ENCODE measurements at places on chromosomes 7 and 10.
A peak's percentile ranks its signal among the peaks of the same experiment; 100 is the strongest.

GRCh38 chr7:96989241-96989858 is 16.0 kb upstream of the DLX6 start:
- DNase-seq, result no peak

DNA sequence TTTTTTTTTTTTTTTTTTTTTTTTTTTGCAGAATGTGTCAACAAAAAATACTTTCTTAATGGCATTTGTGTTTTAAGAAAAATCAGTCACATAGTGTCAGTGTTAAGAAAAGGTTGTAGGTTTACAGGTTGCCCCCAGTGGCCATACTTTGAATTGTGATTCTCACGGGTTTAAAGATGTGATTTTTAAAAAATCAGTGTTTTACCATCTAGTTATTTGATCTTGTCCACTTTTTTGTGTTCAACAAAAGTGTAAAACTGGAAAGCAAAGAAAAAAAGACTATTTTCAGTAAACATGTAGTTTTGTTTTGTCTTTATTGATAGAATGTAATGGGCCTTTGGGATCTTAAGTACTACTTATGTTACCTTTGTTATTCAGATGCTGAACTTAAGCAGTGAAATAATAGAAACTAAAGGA is 25.7 kb downstream of the SUV39H2 start:
- DNase-seq, result no peak

- no peak for DNase-seq
Observed at GRCh38 chr7:1899951-1900762, 230.1 kb downstream of the ELFN1 start.

DNA sequence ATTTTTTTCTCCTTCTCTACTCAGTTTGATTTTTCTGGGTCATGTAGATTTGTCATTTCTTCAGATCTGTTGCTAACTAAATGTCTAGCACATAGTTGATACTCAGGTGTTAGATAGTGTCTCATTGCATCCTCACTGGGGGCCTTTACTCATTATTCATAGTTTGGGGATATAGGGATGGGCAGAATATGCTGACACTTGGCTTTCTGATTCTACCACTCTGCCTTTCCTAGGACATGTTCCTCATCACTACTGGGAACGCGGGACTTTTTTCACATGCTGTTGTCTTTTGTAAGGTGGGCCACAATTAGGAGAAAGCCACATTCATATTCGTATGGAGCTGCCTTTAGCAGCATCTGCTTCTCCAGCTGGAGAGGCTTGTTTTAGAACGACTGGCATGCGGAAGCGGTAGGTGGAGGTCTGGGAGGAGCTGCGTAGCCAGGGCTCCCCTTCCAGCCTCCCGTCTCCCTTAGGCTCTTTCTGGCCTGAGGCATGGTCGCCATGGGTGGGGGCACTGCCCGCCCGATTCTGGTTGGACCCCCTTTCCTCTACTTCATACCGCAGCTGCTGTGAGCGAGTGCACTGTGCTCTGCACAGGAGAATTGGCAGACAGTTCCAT is 78.8 kb downstream of the SND1 start:
- no peak for DNase-seq

GRCh38 chr7:111485701-111486380 is 76.5 kb downstream of the IMMP2L start:
- DNase-seq, result no peak

GRCh38 chr10:123599366-123599849 is 66.7 kb upstream of the GPR26 start:
- no peak for DNase-seq

DNA sequence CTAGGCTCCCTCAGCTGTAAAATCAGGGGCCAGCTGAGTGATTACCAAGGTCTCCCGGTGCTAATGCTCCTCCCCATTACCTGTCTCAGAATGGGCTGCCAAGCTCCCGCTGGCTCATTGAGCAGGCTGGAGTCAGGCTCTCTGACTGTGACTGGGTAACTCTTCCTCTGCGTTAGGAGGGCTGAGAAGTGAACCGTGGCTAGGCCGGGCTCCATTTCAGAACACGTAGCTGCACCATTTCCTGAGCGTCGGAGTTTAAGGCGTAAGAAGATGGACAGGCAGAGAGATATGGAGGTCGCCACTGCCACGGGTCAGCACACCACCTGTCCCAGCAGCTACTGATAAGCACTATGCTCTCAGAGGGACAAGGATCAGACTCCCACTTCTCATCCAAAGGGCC is 250.3 kb downstream of the TCERG1L start:
- DNase-seq, result no peak

DNA sequence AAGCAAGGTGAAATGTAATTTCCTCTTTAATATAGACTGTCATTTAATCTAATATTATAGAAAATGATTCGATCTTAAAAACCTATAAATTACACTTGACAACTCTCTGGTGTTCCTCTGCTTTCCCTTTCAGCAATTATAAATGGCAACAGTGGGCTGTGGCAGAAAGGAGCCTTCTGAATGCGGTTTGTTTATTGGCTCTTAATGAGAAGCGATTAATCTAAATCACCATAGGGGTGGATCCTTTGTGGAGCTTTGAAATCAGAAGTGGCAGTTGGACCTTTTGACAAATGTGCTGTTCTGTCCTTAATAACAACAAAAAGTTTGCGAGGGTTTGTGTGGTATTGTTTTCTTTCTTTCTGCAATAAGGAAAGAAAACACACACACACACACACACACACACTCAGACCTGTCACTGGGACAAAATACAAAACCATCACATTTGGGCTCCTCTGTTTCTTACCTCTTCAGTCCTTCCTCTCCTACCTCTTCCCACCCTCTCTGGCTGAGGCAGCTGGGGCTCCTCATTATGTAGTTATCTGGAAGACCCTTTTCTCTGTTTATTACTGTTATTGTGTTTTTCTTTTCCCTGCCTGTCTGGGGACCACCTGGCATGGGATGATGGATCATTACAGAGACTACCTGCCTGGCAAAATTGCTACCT is 316.2 kb downstream of the SORCS3 start:
- DNase-seq, result no peak

- no peak for DNase-seq
Observed at GRCh38 chr7:22433710-22434460, 66.1 kb downstream of the STEAP1B start.

DNA sequence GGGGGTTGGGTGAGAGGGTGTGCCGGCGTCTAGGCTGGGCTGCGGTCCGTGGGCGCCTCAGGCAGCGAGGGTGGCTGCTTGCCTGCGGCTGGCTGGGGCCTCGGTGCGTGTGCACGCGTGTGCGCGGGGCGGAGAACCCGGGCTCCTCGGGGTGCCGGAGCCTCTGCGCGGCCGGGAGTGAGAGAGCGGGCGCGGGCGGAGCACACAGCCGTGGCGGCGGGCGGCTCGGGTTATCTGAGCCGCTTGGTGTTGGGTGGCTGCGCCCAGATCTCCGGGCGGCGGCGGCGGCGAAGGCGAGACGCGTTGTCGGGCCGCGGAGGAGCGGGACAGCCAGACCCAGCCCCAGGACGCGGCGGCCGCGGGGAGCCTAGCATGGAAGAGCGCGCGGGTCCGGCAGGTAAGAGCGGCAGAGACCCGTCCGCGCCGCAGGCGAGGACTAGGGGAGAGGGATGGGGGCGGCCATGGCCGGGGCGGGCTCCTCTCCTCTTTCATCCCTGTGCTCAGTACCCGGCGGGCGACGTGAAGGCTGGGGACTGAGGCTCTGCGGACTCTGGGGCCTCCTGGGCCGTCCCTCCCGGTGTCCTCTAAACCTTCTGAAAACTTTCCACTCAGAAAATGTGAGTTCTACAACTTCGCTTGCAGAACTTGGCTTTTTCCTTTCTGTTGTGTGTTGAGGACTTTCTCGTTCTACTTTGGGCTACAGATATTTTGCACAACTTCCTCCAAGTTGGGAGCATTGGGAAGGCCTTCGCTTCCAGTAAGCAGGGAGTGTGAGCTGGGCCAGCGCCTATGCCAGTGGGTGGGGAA is 9.8 kb upstream of the PAX2 start:
- DNase-seq, result no peak

GRCh38 chr7:98459529-98459928 is 58.6 kb upstream of the BAIAP2L1 start:
- DNase-seq, result no peak

GRCh38 chr10:71806704-71807556 is 33.6 kb upstream of the VSIR start:
- no peak for DNase-seq

- no peak for DNase-seq
Observed at GRCh38 chr7:40760987-40761386, 626.2 kb downstream of the SUGCT start.

DNA sequence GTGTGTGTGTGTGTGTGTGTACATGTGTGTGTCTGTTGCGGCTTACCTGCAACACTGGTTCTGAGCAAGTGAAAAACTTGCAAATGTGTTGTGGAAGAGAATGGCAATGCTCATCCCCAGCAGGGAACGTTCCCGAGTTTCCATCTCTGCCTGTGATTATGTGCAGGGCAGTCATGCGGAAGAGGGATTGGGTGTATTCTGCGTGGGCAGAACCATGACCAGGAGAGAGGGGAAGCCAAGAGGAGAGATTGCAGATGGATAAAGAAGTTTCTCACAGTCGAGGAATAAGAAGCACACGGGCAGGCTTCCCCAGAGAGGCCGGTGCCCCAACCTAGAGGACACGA is 99.9 kb downstream of the CTBP2 start:
- DNase-seq, result no peak

DNA sequence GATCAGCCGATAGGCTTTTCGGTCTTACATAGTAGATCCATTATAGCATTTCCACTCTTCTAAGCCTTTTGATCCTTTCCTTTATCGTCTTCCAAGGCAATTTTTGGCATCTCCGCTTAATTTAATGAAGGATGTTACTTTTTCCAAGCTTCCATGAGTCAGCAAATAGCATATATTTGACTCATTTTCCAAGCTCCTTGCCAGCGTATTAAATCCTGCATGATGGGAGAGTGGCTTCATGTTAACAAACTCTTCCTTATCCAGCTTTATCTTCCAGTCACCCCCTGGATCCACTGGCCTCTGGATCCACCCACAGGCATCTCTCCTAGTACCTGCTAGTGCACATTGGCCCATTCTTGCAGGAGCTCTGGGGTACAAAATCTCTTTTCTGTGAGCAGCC is 13.0 kb downstream of the OR9A2 start:
- no peak for DNase-seq

DNA sequence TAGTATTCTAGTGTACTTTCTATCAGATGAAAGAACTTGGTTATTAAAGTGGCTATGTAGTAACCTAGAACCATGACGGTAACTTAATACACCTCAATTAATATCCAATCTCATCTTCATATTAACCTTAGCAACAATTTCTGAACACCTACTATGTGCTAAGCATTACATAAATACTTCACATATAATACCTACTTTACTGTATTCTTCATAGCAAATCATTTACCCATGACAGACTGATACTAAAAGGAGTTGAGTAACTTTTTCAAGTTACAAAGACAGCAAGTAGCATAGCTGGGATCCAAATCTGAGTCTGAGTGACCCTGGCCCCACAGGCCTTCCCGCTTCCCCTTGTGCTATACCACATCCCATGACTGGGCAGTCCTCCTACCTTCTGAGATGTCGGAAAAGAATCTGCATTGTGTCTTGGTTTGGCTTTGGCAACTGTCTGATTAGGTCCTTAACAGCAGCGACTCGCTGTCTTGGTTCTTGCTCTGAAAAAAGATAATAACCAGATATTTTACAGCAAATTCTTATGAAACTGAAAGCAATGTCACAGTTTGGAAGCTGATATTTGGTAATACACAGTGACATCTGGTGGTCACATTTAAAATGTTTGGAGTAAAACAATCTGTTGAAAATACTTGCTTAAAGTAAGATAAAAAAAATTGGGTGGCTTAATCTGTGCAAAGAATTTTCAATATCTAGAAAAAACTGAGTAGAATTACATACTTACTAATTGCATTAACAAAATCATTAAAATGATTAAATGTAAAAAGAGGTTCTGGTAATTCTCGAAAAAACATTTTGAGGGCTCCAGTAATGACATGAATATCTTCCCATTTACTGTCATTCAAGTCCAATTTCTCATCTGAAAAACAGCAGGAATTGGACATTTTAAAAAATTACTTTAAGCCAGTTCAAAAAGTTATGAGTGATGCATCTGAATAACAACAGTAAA is 120.1 kb downstream of the ARHGAP12 start:
- no peak for DNase-seq

DNA sequence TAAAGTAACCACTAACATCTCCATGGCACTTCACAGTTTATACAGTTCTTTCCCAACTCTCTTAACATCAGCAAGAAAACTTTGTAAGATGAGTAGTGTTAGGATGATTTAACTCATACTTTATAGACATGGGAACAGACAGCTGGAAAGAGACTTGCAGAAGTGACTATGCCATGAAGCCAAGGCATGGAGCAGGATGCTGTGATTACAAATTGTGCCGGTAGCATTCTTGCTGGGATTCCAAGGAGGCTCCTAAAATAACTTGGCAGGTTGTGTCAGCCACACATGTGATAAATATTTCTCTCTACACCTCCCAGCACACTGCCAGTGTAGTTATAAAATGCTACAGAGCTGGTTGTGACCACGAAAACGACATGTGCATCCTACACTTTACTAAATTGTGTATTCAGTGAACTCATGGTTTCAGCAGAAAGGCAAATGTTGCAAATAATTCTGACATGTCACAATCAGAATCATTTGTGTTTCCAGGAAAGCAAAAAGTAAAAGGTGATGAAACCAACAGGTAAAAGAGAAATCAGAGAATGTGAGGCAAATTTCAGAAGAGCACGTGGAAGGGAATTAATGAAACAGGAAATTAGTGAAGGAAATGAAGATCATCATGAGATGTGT is 5.6 kb upstream of the CYP3A4 start:
- no peak for DNase-seq

DNA sequence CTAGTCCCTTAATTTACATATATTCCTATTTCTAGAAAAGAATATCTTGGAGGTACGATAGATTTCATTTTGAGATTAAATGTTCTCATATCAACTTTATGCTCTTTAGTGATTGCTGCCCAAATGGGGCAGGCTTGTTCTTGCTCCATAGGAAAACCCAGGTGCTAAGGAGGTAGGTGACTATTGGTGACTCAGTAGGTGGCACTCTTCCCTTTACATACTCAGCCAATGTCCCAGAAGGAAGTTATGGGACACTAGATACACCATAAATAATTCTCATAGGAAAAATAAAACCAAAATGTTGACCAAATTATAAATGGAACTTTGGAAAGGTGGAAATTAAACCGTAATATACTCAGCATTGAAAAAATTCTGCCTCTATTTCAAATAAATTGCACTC is 4.0 kb downstream of the SKAP2 start:
- peak; percentile 18 for DNase-seq

DNA sequence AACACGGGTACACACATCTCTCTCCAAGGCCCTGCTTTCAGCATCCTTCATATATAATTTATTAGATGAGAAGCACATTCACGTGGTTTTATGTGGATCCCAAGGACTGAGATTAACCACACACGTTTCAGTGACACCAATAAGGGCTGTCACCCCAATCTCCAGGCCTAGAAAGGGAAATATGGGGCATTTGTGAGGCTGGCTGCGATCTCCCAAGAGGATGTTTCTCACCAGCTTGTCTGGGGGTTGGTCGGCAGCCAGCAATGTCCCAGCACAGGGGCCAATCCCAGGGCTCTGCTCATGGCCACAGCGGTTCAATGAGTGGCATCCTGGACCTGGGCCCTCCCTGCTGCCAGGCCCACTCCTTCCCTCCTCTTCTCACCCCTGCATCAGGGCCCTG is 115.5 kb downstream of the ITIH5 start:
- no peak for DNase-seq

GRCh38 chr7:115241151-115241550 is 319.3 kb downstream of the MDFIC start:
- DNase-seq, result no peak

All from WERI-Rb-1 (cell line).